ENCODE measurements at places on chromosomes 2 and 18. TPM values are rescaled to one million over a fixed set of nuclear protein-coding genes. Genes with fewer than 3 reads are reported as not detected.
A peak's percentile ranks its signal among the peaks of the same experiment; 100 is the strongest.

- H3K27ac ChIP-seq = no peak overlapping the region
- DNase-seq = no peak
- peaks cover 4% of the 10 kb centered on the region for H3K36me3 ChIP-seq
- H3K4me3 ChIP-seq = no peak overlapping the region
Observed at GRCh38 chr2:20745924-20746555, 76.9 kb downstream of the LDAH start.

- H3K27me3 ChIP-seq = no peaks in the 10 kb centered on the region
- H3K4me3 ChIP-seq = no peak overlapping the region
- no peaks in the 10 kb centered on the region for H3K36me3 ChIP-seq
- H3K27ac ChIP-seq = no peak overlapping the region
- DNase-seq = no peak
- no peaks in the 10 kb centered on the region for H3K4me1 ChIP-seq
Observed at GRCh38 chr2:126950504-126950903, 51.8 kb downstream of the TEX51 start.

DNA sequence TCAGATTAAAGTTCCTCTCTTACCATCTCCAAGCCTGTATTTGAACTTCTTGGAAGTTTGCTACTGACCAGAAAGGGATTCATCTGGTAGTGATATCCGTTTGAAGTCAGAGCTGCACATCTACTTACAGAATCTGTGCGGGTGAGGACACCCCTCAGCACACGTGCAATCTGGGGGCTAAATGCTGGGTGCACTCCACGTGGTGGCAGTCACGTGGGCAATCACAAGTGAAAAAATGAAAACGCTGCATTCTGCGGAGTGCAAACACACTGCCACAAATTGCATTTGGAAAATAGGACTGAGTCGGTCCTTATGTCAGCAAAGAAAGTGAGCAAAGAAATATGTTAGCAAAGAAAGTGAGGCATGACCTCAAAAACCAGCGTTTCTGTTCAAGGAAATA is 76.1 kb upstream of the GYPC start:
- no peak for DNase-seq
- H3K27me3 ChIP-seq = no peaks in the 10 kb centered on the region
- H3K4me1 ChIP-seq = no peaks in the 10 kb centered on the region
- no peak overlapping the region for H3K4me3 ChIP-seq
- no peaks in the 10 kb centered on the region for H3K36me3 ChIP-seq

DNA sequence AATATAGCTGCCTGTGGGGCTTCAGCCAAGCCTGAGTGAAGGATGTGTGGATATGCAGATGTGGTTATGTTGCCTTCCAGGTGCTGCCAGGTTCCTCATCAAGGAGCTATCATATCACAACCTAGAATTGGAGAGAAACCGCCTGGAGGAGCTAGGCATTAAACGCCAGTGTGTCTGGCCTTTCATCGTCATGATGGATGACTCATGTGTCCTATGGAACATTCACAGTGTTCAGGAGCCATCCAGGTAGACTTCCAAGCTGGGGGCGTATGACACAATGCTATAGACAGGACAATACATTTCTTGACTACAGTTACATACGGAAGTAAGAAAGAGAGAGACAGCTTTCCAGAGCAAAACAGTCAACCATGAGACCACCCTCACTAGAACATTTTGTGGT is 86.8 kb downstream of the ESCO1 start:
- no peaks in the 10 kb centered on the region for H3K27me3 ChIP-seq
- no peaks in the 10 kb centered on the region for H3K36me3 ChIP-seq
- no peak overlapping the region for H3K4me3 ChIP-seq
- DNase-seq = no peak
- H3K4me1 ChIP-seq = no peaks in the 10 kb centered on the region
- no peak overlapping the region for H3K27ac ChIP-seq

GRCh38 chr2:189281201-189281600 is 101.6 kb upstream of the COL5A2 start:
- peaks cover 11% of the 10 kb centered on the region for H3K4me1 ChIP-seq
- H3K4me3 ChIP-seq = no peak overlapping the region
- no peaks in the 10 kb centered on the region for H3K36me3 ChIP-seq
- H3K27me3 ChIP-seq = no peaks in the 10 kb centered on the region
- DNase-seq = no peak

DNA sequence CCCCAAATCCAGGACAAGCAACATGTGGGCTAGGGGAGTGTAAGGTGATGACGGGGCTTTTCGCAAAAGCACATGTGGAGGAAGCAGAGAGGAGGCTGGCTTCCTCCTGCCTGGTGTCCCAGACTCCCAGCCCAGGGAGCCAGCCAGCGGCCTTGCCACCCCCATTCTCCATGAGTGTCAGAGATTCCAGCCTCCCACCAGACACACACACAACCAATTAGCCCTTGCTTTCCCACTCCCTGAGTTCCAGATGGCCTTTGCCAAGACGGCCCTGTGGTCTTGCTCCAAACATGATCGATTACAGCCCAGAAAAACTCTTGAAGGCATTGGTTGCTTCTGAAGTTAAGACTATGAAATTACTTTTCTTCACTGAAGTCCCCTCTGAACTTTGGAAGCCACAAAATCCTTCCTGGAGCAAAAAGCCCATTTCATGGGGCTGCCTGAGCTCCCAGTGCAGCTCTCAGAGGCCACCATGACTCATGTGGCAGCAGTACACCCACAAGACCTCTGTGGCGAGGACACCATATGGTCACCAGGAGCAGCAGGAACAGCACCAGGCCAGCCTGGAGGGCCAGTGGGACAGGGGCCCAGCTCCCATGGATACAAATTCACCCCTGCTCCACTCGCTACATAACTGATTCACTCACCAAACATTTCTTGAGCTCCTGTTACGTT is 69.1 kb upstream of the PID1 start:
- peaks cover 20% of the 10 kb centered on the region for H3K4me1 ChIP-seq
- no peak overlapping the region for H3K27ac ChIP-seq

DNA sequence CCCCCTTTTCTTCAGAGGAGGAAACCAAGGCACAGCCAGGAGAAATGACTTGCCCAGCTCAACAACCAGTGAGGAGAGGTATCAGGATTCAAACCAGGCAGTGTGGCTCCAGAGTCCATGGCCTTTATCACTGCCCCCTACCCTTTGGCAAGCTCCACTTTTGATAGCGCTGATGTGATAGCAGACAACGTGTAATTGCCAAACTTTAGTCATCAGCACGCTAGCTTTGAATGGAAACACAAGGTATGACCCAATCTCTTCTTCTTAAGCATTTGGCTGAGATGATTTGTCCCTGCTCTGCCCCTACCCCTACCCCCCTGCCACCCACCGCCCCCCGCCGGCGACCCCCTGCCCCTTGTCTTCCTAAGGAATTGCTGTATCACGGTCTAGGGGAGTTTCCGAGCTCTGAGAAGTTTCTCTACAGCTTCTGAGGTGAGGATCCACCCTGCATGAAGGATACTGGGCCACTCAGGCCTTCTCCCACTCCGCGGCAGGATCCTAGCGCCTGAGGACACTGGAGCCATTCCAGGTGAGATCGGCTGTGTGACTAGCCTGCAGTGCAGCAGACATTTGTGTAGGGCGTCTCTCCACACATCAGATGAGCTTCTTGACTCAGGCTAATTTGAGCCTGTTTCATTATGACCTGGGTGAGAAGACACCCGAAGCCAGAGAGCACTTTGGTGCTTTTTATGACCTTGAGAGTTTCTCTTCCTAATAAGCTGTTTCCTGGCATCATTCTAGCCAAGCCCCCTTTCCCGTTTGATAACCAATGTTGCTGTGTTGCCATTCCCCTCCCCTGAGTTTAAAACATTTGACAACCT is 75.1 kb upstream of the MAP4K4 start:
- no peak overlapping the region for H3K27ac ChIP-seq
- H3K27me3 ChIP-seq = no peaks in the 10 kb centered on the region
- no peak for DNase-seq
- no peaks in the 10 kb centered on the region for H3K36me3 ChIP-seq

- no peak for DNase-seq
- H3K27me3 ChIP-seq = no peaks in the 10 kb centered on the region
- no peak overlapping the region for H3K4me3 ChIP-seq
- no peak overlapping the region for H3K27ac ChIP-seq
- no peaks in the 10 kb centered on the region for H3K4me1 ChIP-seq
- no peaks in the 10 kb centered on the region for H3K36me3 ChIP-seq
Observed at GRCh38 chr2:175981551-175981950, 20.5 kb downstream of the LNPK start.

- no peak for DNase-seq
- no peak overlapping the region for H3K27ac ChIP-seq
- H3K4me1 ChIP-seq = no peaks in the 10 kb centered on the region
- no peaks in the 10 kb centered on the region for H3K36me3 ChIP-seq
- H3K4me3 ChIP-seq = no peak overlapping the region
- no peaks in the 10 kb centered on the region for H3K27me3 ChIP-seq
Observed at GRCh38 chr2:188765522-188766470, 208.4 kb upstream of the COL3A1 start.

DNA sequence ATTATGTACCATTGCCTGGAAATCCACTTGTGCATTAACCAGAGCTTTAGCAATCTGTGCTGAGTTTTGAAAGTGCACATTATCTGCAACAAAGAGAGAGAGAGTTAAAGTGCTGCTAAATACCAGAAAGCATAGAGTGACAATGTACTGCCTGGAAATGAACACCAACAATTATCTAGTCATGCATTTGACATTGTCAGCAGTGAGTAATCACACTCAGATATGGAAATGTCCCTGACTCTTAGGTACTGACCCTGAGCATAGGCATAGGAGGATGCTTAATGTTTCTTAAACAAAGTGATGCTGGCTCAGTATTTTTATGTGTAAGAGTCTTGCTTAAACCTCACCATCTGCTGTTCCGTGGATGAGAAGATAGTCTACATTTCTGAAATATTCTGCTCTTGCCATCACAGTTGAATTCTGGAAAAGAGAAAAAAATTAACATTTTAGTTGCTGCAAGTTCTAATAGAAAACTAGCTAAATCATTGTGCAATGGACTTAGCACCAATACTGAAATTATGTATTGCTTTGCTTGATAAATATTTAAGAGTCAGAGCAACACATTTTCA is 20.8 kb upstream of the GCG start:
- no peak overlapping the region for H3K4me3 ChIP-seq
- H3K27ac ChIP-seq = no peak overlapping the region
- no peaks in the 10 kb centered on the region for H3K36me3 ChIP-seq
- H3K27me3 ChIP-seq = no peaks in the 10 kb centered on the region
- no peak for DNase-seq

DNA sequence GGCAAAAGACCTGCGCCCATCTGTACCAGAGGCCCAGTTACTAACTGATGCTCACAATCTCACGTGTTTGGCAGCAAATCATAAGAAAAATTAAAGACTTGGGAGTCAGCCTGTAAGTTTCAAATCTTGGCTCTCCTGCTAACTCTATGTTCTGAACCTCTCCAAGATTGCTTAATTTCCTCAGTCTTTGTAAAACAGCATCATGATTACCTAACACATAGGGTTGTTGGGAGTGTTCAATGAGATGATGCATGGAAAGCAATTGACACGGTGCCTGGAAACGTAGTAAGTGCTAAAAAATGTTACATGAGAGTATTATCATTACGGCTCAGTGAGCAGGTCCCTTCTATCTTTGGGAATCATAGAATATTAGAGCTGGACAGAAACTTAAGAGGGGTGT is 497.6 kb upstream of the TCF4 start:
- no peak overlapping the region for H3K4me3 ChIP-seq
- no peaks in the 10 kb centered on the region for H3K27me3 ChIP-seq
- peak; percentile 72 for DNase-seq
- no peak overlapping the region for H3K27ac ChIP-seq

DNA sequence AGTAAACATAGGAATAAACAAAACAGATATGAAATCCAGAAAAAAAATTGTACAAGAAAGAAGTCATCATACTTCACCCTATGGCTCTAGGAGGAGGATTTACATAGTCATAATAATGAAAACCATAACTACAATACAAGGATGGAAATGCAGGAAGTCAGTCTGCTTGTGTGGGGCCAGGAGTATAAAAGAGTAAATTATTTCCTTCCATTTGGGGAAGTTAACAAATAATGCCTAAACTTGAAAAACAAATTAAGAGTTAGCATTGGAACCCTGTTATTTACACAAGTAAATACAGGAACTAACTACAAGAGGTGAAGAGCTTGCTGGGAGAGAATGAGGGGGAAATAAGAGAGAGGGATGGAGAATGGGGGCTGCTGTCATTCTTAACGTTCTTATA is 15.4 kb downstream of the TMEM163 start:
- no peaks in the 10 kb centered on the region for H3K27me3 ChIP-seq
- H3K4me1 ChIP-seq = no peaks in the 10 kb centered on the region
- no peaks in the 10 kb centered on the region for H3K36me3 ChIP-seq
- no peak for DNase-seq
- H3K27ac ChIP-seq = no peak overlapping the region

- H3K27me3 ChIP-seq = no peaks in the 10 kb centered on the region
- no peak overlapping the region for H3K4me3 ChIP-seq
- H3K36me3 ChIP-seq = no peaks in the 10 kb centered on the region
- H3K4me1 ChIP-seq = no peaks in the 10 kb centered on the region
Observed at GRCh38 chr18:32209685-32210445, 20.0 kb downstream of the MEP1B start.

DNA sequence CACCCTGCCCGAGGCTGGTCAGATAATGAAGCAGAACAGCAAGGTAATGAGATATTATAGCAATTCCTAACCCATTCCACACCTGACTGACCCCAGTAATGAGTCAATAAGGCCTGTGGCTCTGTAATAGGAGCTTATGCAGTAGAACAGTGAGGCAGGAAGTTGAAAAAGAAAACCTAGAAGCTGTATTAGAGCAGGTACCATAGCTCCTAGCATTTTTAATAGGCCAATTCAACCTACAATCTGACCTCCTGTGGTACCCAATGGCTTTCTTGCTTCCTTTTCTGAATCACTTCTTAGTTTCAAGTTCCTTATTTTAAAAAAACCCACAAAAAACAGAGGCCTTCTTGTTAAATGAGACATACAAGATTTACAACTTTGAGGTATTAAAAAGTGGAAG is 43.6 kb upstream of the MAP2 start:
- H3K27me3 ChIP-seq = no peaks in the 10 kb centered on the region
- no peak overlapping the region for H3K4me3 ChIP-seq
- no peaks in the 10 kb centered on the region for H3K4me1 ChIP-seq
- no peak overlapping the region for H3K27ac ChIP-seq
- DNase-seq = no peak

- no peak for DNase-seq
- no peaks in the 10 kb centered on the region for H3K36me3 ChIP-seq
Observed at GRCh38 chr2:67828066-67828465, 234.7 kb downstream of the C1D start.

DNA sequence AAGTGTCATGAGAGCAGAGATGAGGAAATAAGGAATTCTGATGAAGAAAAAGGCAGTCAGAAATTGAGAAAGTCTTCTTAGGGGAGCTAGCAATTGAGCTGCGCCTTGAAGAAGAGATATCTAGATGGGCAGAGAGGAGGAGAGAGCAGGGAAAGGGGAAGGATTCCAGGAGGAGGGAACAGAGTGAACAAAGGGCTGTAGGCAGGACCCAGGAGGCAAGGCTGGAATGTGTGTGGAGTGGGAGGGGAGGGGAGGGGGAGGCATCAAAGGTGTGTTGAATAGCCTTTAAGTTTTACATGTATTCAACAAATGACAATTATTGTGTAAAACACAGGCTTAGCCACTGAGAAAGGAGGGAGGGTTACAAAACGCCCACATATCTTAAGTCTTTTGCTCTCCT is 164.5 kb downstream of the TDRD15 start:
- no peaks in the 10 kb centered on the region for H3K27me3 ChIP-seq
- H3K4me3 ChIP-seq = no peak overlapping the region
- H3K27ac ChIP-seq = no peak overlapping the region

GRCh38 chr2:120498576-120499394 is 152.8 kb downstream of the INHBB start:
- no peaks in the 10 kb centered on the region for H3K36me3 ChIP-seq
- H3K4me3 ChIP-seq = no peak overlapping the region
- no peaks in the 10 kb centered on the region for H3K27me3 ChIP-seq
- H3K27ac ChIP-seq = no peak overlapping the region

GDF7 gene
- polyA plus RNA-seq = under 0.01 TPM

GAREM1 gene
- 4.9 TPM for polyA plus RNA-seq

GPBAR1 gene
- 0.60 TPM for polyA plus RNA-seq

IL36B gene
- not detected for polyA plus RNA-seq

PDK1 gene
- 4.8 TPM for polyA plus RNA-seq

DNER gene
- polyA plus RNA-seq = not detected

TEX44 gene
- polyA plus RNA-seq = not detected
